IPS-NIHi11 (cell line): ENCODE measurements at places on chromosomes 12 and 14.
A peak's percentile ranks its signal among the peaks of the same experiment; 100 is the strongest.

DNA sequence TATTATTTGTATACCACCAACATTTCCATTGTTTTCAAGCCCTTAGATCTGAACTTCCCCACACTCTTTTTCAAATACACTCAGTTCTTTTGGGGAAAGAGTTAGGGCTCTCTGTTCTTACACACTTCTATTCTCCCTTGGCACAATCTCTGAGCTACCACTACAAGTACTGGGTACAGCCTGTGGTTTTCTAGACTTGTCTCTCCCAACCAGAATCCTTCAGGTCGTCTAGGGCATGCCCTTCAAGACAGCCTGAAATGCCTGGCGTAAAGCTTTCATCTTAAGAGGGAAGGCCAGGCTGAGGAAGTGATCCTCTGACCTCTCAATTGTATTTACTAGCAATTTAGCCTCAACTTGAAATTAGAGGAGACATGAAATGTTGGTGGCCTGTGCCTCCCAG, 1442.0 kb downstream of the AACS start:
- no peak for DNase-seq

GRCh38 chr12:51323966-51324895, at the start of gene BIN2:
TSS of gene BIN2 (minus strand) at chr12:51324174. CDS start at chr12:51324102, 72 bp downstream.
- DNase-seq, result no peak

GRCh38 chr12:78018939-78019338, 188.2 kb downstream of the NAV3 start:
- DNase-seq, result no peak

DNA sequence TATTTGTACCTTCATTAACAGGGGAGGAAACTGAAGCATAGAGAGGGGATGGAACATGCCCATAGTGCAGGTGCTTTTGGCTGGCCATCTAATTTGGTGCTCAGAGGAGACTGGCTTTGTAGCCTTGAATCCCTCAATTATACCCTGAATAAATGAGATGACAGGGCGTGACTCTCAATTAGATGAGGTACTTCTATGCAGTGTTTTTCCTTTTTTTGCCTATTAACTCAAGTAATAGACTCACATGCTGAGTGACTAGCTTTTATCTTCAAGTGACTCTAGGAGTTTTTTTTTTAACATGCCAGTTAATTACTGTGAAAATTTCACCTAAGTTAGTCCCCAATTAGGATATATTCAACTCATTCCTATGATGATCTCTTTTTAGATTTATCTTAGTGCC, 243.7 kb downstream of the DACT1 start:
- DNase-seq, result no peak

GRCh38 chr12:98572010-98572409, 21.5 kb upstream of the SLC25A3 start:
- DNase-seq, result peak; percentile 61

DNA sequence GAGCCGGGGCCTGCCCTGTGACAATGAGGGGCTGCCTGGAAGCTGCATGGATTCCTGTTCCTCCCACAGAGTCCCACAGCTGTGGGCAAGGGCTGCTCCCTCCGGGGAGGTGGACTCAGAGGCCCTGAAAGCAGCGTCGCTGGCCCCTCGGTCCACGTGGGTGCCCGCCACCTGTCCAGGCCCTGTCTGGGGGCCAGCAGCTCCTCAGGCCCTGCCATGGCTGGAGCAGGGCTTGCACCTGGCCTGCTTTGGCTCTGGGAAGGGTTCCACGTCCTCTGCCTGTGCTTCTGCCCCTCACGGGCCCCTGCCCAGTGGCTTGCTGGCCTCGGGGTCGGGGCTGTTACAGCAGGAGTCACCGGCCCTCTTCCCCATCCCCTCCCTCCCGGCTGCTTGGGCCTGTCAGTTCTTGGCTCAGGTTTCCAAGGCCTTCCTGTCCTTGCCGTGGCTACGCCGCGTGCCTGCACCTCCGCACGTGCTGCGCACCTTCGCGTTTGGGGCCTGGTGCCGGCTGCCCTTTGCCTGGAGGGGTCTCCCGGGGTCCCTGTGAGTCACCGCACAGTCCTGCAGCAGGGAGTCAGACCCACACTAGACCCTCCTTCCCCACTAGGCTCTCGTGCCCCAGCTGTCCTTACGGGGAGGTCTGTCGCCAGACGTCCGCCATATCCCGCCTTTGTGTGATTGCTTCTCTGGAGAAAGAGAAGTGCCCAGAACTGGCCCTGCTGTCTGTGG, 5.8 kb downstream of the FBRSL1 start:
- no peak for DNase-seq

GRCh38 chr14:77098529-77099353, 683 bp downstream of the CIPC start:
- DNase-seq, result peak; percentile 31

DNA sequence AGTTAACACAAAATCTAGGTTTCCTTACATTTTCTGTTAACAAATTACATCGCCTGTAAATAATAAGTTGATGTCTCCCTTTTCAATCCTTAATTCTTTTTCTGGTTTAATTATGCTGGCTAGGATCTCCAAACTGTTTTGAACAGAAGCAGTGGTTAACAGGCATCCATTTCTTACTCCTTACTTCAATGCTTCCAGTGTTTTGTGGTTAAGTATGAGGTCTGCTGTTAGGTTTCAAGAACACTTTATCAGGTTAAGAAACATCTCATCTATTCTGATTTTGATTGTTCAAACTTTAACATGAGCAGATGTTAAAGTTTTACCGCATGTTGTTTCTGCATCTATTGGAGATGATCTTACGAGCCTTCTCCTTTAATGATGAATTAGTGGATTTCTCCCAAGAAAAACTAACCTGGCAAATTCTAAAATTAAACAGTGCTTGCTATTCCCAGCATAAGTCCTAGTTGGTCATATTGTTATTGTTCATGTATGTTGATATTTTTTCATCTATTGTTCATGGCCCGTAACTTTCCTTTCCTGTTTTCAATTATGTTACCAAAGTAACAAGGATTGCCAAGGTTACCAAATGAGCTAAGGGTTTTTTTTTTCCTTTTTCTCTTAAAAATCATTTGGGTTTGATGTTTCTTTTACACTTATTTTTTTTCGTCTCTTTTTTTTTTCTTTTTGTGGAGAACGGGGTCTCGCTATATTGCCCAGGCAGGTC, 33.4 kb downstream of the POLE start:
- no peak for DNase-seq

GRCh38 chr12:104094284-104094683, 30.0 kb downstream of the HCFC2 start:
- DNase-seq, result no peak

GRCh38 chr14:34034447-34035176, 83.7 kb upstream of the EGLN3 start:
- no peak for DNase-seq
